ENCODE measurements at places on chromosomes 7 and 10.

DNA sequence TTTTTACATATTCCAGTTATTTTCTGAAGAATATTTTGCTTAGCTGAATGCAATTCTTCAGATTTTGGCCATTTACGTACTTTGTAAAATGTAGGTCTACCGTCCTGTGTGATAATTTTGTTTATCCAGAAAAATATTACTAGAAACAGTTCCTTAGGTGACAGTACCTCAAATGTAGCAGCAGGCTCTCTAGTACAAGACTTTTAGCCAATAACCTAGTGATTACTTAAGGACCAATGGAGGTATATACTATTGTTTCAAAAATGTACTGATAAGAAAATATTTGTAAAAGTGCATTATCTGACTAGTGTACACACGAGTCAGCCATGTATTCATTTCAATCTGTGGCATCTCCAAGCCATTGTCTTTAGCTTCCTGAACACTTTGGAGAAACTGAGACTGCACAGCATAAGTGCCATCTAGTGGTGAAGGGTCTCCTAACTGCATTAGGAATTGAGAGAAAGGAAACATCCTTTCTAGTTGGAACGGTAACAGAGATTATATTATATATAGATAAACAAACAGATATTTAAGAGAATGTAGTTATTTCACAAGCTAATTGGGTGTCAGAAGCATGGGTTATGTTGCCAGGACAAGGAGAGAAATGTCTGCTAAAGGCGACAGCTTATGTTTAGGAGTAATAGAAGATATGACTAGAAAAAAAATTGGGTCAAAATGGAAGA, 23.7 kb downstream of the RTKN2 start:
- H3K27ac ChIP-seq: peak overlapping the region; percentile 65
- peaks cover 6% of the 10 kb centered on the region for H3K36me3 ChIP-seq
- no peak for DNase-seq
- H3K27me3 ChIP-seq: no peaks in the 10 kb centered on the region

DNA sequence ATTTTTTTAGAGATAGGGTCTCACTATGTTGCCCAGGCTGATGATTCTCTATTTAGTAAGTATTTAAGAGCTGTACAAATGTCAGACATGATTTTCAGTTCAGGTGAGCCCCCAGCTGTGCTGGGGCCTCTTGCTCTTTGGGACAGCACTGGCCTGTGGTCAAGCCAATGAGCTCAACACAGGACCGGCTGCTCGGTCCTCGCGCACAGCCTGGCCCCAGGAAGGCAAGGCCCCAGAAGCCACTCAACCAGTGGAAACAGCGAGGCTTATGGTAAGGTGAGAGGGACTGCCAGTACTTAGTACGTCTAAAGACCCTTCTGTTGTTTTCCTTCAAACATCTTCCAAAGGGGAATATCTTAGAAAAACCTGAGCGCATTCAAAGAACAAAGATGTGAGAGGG, 211.8 kb downstream of the SKIDA1 start:
- peaks cover 2% of the 10 kb centered on the region for H3K27me3 ChIP-seq
- DNase-seq: no peak
- no peak overlapping the region for H3K4me3 ChIP-seq
- no peaks in the 10 kb centered on the region for H3K4me1 ChIP-seq

DNA sequence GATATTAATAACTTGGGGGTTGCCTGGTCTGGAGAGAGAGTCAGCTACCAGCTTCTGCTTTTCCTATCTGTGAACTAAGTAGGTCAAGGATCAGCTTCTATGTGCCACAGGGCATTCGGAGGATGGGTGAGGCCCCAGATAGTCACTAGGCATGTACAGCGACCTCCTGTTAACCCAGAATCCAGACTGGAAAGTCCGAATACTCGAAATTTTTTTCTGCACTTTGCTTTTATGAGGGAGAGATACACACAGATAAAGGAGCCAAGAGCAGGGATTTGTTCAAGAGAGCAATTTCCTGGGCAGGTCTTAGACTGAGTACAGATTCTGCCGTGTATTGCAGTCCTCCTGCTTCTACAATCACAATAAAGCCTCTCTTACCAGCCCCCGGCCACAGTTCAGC, 54.2 kb downstream of the EMX2 start:
- DNase-seq: no peak
- no peaks in the 10 kb centered on the region for H3K36me3 ChIP-seq
- H3K4me1 ChIP-seq: no peaks in the 10 kb centered on the region

- no peak overlapping the region for H3K27ac ChIP-seq
- H3K4me1 ChIP-seq: peaks cover 30% of the 10 kb centered on the region
- DNase-seq: no peak
- no peaks in the 10 kb centered on the region for H3K27me3 ChIP-seq
Measured at GRCh38 chr10:17238445-17239291, 10.6 kb downstream of the VIM start.

GRCh38 chr7:7318601-7319000, 136.3 kb downstream of the C1GALT1 start:
- peaks cover 1% of the 10 kb centered on the region for H3K36me3 ChIP-seq
- H3K4me3 ChIP-seq: no peak overlapping the region
- DNase-seq: no peak
- no peaks in the 10 kb centered on the region for H3K27me3 ChIP-seq
- no peak overlapping the region for H3K27ac ChIP-seq
- H3K4me1 ChIP-seq: no peaks in the 10 kb centered on the region

DNA sequence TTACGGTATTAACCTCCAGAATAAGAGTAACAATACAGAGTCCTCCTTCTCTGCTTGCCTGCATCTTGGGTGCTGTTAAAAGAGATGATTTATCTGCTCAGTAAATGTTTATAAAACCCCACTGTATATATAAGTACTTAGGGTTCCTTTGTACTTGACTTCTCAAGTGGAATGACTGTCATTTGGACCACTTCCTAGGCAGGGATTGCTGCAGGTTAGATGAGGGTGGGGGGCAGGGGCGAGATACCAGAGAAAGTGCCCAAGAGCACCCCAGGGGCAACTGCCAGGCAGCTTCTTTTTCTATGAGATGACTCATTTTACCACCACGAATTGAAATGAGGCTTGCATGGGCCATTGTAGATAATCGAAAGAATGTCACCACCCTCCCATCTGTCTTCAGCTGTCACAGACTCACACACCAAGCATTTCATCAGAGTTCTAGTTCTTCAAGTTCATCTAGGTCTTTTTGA, 421.9 kb upstream of the GALNT17 start:
- no peaks in the 10 kb centered on the region for H3K4me1 ChIP-seq
- no peak for DNase-seq
- H3K27me3 ChIP-seq: no peaks in the 10 kb centered on the region
- no peak overlapping the region for H3K4me3 ChIP-seq

DNA sequence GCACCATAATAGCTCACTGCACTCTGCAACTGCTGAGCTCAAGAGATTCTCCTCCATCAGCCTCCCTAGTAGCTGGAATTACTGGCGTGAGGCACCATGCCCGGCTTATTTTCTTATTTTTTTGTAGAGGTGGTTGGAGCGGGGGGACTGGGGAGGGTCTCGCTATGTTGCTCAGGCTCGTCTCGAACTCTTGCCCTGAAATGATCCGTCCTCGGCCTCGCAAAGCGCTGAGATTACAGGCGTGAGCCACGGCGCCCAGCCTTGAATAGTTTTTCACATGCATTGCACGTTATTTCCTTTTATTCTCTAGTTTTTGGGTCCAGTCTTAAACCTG, 526 bp upstream of the LAMTOR4 start:
- no peak for DNase-seq
- H3K4me3 ChIP-seq: peak overlapping the region; percentile 100
- H3K27ac ChIP-seq: peak overlapping the region; percentile 99
- H3K4me1 ChIP-seq: peaks cover 27% of the 10 kb centered on the region
- H3K36me3 ChIP-seq: peaks cover 17% of the 10 kb centered on the region

GRCh38 chr7:122299624-122300210, 4.8 kb downstream of the FEZF1 start:
- H3K27me3 ChIP-seq: peaks cover 64% of the 10 kb centered on the region
- no peaks in the 10 kb centered on the region for H3K36me3 ChIP-seq
- H3K4me1 ChIP-seq: no peaks in the 10 kb centered on the region
- no peak overlapping the region for H3K27ac ChIP-seq
- H3K4me3 ChIP-seq: no peak overlapping the region
- no peak for DNase-seq

DNA sequence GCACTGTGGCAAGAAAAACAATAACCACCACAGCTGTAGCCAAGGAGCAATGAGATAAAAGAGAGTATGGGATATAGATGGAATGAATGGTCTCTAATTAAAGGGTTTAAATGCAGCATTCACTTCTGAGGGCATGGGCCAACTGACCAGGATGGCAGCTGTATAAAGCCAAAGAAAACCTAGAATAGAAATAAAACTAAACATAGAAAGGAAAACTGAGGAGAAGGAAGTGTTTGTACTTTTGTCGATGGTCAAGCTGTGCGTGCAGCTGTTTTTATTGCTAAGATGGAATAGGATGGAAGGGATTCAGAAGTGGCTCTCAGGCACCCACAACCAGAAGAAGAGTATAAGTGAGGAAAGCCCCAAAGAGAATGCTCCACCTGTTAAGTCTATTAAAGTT, 37.9 kb downstream of the ZC3HC1 start:
- peaks cover 6% of the 10 kb centered on the region for H3K4me1 ChIP-seq
- H3K27me3 ChIP-seq: no peaks in the 10 kb centered on the region
- H3K4me3 ChIP-seq: no peak overlapping the region
- no peak for DNase-seq
- no peak overlapping the region for H3K27ac ChIP-seq
- peaks cover 2% of the 10 kb centered on the region for H3K36me3 ChIP-seq

DNA sequence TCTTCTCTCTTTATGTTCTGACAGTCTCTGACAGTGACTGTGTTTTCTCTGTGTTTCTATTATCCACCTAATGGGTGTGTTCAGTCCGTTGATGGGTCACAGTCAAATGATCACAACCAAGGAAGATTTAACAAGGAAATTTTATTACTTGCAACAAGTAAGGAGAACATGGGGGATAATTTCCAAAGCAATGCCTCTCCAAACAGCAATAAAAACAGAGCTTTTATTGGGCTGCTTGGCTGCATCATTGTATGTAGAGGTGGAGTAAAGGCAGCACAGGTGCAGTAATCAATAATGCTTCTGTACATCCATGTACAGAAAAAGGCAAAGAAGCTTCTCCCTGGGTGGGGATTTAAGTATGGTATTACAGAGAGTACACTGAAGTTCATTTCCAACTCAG, 1525.6 kb downstream of the REEP3 start:
- H3K27me3 ChIP-seq: no peaks in the 10 kb centered on the region
- no peaks in the 10 kb centered on the region for H3K36me3 ChIP-seq
- no peak overlapping the region for H3K4me3 ChIP-seq
- no peak overlapping the region for H3K27ac ChIP-seq
- DNase-seq: no peak
- no peaks in the 10 kb centered on the region for H3K4me1 ChIP-seq

GRCh38 chr10:112471878-112472487, 25.0 kb downstream of the VTI1A start:
- no peaks in the 10 kb centered on the region for H3K27me3 ChIP-seq
- no peak overlapping the region for H3K4me3 ChIP-seq
- H3K27ac ChIP-seq: no peak overlapping the region

DNA sequence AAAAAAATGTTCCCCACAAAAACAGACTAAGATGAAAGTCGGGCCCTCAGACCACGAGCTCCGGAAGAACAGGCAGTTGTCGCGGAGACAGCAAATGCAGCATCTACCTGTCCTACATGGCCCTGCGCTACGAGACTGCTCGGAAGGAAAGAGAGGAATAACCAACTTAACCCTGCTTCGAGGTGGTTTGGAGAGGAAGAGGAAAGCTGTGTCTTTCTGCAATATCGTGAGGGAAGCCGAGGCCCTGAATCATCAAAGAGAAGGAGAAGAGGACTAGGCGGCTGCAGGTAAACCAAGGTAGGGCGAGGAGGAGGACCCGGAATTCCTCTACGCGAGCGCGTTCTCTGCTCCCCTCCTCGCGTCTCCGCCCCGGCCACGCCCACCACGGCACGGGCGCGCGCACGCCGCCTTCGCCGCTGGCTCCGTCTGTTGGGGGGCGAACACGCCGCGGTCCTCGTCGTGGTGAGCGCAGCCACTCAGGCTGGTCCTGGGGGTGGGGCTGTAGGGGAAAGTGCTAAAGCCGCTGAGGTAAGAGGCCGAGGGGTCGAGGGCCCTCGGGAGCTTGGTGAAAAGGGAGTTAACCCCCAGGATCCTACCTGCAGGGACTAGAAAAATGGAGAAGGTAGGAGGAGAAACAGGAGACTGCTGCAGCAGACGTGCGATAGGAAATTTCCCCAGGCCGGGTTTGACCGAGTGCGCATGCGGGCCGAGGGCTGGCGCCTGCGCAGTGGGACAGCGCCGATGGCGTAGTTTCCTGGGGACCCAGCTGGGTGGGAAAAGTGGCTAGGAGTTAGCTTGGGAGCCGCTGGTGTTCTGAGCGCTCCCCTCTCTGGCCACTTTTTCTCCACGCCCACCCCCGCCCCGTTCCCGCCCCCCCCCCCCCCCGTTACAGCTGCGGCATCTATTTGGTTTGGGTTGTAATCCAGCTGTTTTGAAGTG, at the start of the genes ANAPC16 and ASCC1:
Gene ANAPC16, plus strand, starts transcription at position 402 of the 939 bp plus-strand sequence. CDS start 7,903 bp downstream, outside the sequence.
Gene ASCC1, minus strand, starts transcription at position 666 of the 939 bp plus-strand sequence. CDS start 2,978 bp downstream, outside the sequence.
- peak; percentile 99 for DNase-seq
- H3K36me3 ChIP-seq: peaks cover 16% of the 10 kb centered on the region
- no peaks in the 10 kb centered on the region for H3K27me3 ChIP-seq

DNA sequence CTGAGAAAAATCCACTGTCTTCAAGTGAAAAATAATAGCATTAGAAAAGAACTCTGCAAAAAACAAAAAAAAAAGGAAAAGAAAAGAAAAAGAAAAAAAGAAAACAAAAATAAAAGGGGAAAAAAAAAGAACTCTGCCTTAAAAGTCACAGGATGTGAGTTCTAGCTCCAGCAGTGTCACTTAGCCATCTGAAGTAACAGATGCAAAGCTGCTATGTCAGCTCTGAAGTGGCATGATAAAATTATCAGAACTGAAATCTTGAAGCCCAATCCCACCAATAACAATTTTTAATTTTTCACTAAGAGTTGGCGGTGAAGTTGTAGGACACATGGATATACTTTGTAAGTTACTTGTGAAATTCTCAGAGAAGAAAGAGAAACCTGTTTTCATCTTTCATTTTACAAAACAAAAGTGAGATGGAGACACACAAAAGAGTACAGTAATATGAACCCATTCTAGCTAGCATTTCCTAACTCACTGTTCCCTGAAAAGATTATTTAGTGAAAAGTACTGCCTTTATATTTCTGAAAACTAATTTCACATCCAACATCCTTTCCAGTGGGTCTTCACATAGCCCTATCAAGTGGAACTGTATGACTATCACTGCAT, 103.5 kb downstream of the ELAPOR2 start:
- DNase-seq: no peak
- H3K27ac ChIP-seq: no peak overlapping the region
- H3K4me1 ChIP-seq: peaks cover 1% of the 10 kb centered on the region
- H3K4me3 ChIP-seq: no peak overlapping the region

GRCh38 chr7:153657182-153657800, 394.9 kb upstream of the DPP6 start:
- no peak overlapping the region for H3K27ac ChIP-seq
- no peaks in the 10 kb centered on the region for H3K4me1 ChIP-seq
- H3K4me3 ChIP-seq: no peak overlapping the region

GRCh38 chr7:149558149-149558861, 60.7 kb upstream of the ZNF746 start:
- H3K4me3 ChIP-seq: no peak overlapping the region
- peaks cover 49% of the 10 kb centered on the region for H3K36me3 ChIP-seq
- H3K4me1 ChIP-seq: peaks cover 7% of the 10 kb centered on the region
- no peak for DNase-seq

- H3K27me3 ChIP-seq: peaks cover 28% of the 10 kb centered on the region
- H3K27ac ChIP-seq: no peak overlapping the region
- H3K4me3 ChIP-seq: no peak overlapping the region
- no peak for DNase-seq
- no peaks in the 10 kb centered on the region for H3K4me1 ChIP-seq
Measured at GRCh38 chr7:157513162-157513621, 176.4 kb downstream of the DNAJB6 start.
